Activated T-helper 1 cell treated with Interleukin-2 at 50 U/mL for 16 hours (primary cell): ENCODE measurements at places on chromosomes 6 and 20.

DNA sequence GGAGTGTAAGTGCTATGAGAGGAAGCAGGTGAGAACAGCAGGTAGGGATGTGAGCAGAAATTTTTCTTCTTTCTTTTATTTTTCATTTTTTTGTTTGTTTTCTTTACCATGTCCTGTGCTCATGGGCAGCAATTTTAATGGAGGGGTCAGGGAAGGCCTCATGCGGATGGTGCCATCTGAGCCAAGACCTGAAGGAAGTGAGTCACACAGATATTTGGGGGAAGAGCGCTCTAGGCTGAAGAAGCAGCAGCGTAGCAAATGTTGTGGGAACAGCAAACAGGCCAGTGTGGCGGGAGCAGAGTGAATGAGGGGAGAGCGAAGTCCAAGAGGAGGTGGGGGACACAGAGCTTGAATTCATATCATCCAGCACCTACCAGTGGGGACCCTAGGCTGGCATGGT is 12.7 kb downstream of the SPDEF start:
- DNase-seq = no peak

GRCh38 chr20:49236301-49236700 is 17.1 kb downstream of the DDX27 start:
- no peak for DNase-seq

DNA sequence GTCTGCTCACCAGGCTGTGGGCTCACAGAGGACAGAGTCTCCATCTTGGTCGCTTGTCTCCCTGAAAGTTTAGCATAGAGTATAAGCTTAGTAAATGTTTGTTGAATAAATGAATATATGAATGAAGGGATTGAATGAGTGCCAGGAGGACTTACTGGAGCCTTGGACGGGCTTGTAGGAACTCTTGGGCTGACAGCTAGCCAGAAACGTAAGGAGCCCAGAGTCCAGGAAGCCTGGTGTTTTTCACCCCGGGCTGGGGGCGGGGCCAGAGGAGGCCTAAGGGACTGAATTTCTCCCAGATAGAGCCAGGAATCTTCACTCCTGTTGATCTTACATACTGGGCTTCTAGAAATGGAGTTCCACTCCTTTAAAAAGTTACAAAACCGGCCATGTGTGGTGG is 68.5 kb upstream of the SRSF6 start:
- DNase-seq = no peak

GRCh38 chr6:46949632-46950280 is 28.0 kb upstream of the ADGRF5 start:
- no peak for DNase-seq

GRCh38 chr6:5036269-5036668 is 32.4 kb upstream of the RPP40 start:
- no peak for DNase-seq

- DNase-seq = no peak
These were observed 11.5 kb upstream of the HLA-B start for GRCh38 chr6:31368461-31368860.

- DNase-seq = no peak
These were observed 17.6 kb downstream of the GHRH start for GRCh38 chr20:37243937-37244571.

DNA sequence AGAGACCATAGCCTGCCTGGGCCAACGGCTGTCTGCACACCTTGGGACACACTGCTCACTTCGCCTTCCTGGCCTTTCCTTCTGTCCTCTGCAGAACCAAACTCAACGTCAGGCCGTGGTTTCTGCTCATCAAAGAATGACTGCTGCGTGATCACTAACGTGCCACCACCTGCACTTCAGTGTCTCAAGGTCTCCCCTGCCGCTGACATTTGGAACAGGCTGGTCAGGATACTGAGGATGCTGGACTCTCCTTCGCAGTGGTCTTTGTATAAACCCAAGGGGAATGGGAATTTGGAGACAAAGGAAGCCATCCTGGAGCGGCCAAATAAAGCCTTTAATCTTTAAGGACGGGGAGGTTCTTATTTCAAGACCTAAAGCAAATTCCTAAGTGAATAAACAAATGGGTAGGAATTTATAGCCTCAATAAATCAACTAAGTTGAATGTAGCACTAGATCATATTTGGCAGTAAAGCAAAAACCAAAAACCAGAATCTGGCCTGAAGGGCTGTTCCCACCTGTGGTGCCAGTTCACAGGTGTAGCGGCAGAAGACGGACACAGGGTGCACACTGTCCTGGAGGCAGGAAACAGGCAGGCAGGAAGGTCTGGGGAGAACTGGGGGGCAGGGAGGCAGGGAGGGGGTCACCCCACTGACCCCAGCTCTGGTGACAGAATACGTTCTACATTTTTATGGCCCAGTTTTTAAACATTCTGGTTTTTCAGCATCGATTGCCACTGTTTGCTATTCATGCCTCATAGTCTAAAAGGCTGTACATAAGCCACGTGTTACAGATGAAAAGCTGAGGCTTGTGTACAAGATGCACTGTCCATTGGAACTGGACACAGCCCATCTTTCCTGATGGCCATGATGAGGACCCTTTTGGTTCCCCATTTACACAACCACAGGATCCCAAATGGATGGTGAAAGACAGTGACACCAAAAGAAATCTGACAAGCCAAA is 36.6 kb downstream of the ABHD12 start:
- DNase-seq = no peak

DNA sequence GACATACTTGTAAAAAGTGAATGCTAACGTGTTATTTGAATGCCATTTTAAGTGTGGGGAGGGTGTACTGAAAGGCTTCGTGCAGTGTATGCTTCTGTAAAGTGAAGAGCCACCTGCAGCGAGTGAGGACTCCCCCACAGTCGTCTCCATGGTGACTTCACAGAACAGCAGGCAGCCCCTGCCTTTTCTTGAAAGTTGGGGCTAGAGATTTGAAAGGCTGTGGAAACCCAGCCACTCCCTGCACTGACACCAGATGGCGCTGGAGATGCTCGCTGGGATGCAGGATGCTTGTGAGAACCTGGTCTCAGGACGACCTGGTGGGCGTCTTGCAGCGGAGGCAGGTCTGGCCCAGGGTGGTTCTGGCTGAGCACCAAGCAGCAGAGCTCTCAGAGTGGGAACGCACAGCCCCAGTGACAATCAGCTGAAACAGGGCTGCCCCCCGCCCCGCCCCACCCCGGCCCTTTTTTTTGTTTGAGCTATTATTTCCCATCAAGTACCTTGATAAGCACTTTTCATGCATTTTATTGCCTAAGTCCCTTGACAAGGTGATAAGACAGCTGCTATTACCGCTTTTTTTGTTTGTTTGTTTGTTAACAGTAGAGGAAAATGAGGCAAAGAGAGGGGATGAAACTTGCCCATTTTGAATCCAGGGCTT is 150.3 kb downstream of the SYCP2 start:
- DNase-seq = no peak

- no peak for DNase-seq
These were observed 125.5 kb downstream of the GPX5 start for GRCh38 chr6:28651161-28651560.

GRCh38 chr6:125107896-125108295 is 45.7 kb upstream of the TPD52L1 start:
- no peak for DNase-seq

DNA sequence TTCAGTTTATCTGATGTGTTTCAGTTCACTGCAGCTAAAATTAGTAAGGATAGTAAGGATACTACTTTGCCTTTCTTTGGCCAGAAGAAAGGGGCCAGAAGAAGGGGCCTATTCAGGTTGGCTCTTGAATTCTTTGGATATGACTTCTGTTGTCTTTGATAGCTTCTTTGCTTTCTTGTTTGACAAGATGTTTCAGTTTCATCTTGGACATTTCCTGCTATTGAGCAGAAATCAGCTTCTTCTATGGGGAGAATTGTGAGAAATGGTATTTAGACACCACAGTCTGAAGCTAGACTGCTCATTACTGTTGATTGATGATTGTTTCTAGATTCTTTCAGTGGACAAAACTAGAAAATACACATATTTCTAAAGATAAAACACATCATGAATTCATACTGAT is 23.2 kb downstream of the L3MBTL3 start:
- no peak for DNase-seq

DNA sequence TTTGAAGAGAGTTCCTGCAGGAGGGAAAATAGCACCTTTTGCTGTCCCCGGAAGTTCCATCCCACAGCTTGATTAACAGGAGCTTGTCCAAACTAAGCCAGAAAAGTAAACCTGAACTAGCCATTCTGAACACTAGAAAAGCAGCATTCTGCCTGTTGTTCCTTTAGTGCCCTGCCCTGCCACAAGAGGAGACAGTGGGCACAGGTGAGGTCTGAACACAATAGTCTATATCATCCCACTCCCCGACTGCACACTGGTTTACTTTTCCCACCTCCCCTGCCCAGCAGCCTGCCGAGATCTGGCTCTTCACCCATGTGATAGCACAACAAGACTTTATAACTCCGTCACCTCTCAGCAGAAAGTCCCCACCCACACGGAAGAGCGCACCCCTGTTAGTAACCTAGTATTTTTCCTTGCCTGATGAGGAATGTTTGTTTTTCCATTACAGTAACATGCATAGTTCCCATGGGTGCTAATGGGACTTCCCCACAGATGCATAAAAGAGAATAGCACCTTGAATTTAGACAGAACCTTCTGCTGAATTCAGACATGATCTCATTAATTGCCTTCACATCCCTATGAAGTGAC is 59.7 kb downstream of the TFAP2A start:
- DNase-seq = no peak

GRCh38 chr6:884570-884969 is 191.6 kb upstream of the EXOC2 start:
- no peak for DNase-seq

GRCh38 chr6:106788761-106789160 is 159.4 kb downstream of the QRSL1 start:
- no peak for DNase-seq

DNA sequence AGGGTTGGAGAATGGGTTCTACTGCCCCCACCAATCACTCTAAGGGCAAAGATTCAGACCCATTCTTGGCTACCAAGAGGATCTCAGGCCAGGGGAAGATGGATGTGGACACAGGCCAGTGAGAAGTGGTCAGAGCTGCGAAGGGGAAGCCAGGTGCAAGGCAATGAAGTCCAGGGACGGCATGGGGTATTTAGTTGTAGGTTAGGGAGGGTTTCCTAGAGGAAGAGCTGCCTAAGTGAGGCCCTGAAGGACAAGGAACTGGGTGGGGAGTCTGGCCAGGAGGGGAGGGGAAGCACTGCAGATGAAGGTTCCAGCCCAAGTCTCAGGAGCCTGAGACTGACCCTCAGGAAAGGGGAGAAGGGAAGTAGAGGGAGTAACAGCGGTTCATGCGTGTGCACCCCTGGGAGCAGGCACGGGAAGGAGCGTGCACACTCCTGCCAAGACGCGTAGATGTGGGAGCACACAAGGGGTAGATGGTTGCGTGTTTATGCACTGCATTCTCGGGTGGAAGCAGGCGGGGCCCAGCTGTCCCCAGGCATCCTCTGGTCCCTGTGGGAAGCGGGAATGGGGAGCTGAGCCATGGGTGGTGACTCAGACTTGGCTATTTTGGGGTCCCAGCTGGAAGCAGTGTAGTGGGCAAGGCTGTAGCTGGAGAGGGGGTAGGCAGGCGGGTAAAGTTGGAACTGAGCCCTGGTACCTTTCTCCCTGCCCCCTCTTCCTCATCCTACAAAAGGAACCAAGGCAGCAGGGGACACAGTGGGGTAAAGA is 3.3 kb downstream of the ACTL10 start:
- DNase-seq = no peak

DNA sequence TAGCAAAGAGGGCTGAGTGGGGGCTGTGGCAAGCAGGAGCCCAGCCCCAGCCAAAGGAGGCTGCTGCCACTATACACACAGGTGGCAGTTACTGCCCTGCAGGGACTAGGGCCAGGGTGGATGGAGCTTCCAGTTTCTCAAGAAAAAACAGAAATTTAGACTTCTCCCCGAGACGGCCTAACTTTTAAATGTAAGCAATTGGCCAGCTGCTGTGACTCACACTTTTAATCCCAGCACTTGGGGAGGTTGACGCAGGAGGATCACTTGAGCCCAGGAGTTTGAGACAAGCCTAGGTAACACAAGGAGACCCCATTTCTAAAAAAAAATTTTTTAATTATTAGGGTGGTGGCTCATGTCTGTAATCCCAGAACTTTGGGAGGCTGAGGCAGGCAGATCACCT is 98.2 kb upstream of the NFATC2 start:
- DNase-seq = no peak

DNA sequence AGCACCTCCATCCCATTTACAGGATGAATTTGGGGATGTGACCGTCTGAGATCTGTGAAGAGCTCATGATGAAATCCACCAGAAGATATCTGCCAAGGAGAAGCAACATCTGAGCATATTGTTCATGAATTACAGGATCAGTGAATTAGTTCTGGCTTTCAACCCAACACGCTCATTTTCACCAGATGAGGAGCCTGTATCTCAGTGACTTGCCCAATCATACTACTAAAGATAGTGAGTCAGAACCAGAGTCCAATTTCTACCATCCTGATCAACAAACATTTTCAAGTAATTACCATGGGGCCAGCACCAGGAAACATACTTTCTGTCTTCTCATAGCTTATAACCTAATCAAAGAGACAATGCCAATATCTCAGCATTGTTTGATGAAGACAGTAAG is 116.6 kb downstream of the ZDHHC14 start:
- DNase-seq = no peak

DNA sequence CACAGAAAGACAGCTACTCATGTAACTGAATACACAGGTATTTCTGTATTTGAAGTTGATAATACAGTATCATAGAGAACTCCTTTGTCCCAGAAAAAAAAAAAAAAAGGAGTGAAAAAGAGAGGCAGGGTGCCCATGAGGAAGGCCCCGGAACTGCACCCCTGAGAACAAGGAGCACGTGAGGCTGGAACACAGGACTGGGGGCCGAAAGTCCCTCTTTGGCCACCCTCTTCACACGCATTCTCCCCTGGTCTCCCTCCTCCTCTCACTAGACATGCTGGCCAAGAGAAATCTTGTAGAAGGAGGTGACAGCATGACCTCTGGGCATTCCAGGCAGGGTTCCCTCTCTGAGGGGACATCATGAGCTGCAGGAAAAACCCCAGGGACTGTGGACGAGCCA is 62.7 kb upstream of the TRAF3IP2 start:
- DNase-seq = no peak

- no peak for DNase-seq
These were observed 52.1 kb downstream of the HNF4A start for GRCh38 chr20:44407402-44408184.

GRCh38 chr6:130811932-130812331 is 15.3 kb upstream of the SMLR1 start:
- no peak for DNase-seq

GRCh38 chr6:122722746-122723145 is 56.8 kb upstream of the FABP7 start:
- no peak for DNase-seq

DNA sequence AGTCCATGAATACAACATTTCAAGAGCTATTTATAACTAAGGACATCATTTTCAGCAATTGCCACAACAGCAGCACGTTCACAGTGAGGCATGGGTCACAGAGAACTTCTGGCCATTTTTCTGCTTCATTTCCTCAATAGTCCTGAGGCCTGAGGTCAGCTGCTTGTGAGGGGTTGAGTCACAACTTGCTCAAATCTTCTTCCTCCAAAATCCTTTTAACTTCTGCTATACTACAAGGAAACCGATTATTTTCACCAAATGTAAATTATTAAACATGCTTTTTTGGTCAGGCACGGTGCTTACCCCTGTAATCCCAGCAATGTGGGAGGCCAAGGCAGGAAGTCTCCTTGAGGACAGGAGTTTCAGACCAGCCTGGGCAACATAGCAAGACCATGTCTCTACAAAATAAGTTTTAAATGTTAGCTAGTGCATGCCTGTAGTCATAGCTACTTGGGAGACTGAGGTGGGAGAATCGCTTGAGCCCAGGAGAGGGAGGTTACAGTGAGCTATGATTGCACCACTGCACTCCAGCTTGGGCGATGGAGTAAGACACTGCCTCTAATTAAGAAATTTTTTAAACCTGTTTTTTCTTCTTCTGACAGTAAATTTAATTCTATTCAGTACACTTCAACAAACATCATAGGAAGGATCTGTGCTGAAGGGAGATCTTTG is 11.1 kb upstream of the SLC16A10 start:
- DNase-seq = no peak
